ENCODE measurements at places on chromosomes 11 and 22.

DNA sequence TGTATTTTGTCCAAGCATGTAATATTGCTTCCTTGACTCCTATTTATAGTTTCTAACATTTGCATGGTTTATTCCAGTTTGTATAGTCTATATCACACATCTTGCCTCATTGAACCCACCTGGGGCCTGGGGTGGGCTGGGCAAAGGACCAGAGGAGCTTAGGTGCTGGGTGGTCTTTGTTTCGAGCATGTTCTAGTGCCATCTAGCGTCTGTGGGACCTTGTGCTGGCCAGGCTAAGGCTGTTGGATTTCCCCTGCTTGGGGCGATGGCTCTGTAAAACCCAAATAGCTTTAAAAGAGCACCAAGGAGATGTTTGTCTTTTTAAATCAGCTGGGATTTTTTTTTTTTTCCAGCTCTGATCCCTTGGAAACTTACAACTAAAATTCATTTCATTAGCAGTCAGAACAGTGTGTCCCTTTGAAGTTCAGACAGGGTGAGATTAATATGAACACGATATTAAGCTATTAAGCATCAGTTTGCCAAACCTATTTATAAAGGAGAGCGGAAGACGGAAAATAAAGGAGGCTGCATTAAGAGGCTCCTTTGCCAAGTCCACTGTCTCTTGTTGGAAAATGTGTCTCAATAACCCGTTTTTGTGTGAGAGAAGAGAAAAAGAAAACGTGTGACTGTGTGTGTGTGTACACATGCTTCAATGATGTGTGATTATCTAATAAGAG lies 157.4 kb downstream of the COMMD9 start:
- DNase-seq, result peak; percentile 10

GRCh38 chr22:44068422-44069191 lies 44.5 kb downstream of the PARVB start:
- DNase-seq, result no peak

GRCh38 chr22:41284465-41284864 lies 1.5 kb downstream of the RANGAP1 start:
- DNase-seq, result no peak

- DNase-seq, result no peak
These were observed 65.5 kb downstream of the ME3 start for GRCh38 chr11:86606836-86607481.

DNA sequence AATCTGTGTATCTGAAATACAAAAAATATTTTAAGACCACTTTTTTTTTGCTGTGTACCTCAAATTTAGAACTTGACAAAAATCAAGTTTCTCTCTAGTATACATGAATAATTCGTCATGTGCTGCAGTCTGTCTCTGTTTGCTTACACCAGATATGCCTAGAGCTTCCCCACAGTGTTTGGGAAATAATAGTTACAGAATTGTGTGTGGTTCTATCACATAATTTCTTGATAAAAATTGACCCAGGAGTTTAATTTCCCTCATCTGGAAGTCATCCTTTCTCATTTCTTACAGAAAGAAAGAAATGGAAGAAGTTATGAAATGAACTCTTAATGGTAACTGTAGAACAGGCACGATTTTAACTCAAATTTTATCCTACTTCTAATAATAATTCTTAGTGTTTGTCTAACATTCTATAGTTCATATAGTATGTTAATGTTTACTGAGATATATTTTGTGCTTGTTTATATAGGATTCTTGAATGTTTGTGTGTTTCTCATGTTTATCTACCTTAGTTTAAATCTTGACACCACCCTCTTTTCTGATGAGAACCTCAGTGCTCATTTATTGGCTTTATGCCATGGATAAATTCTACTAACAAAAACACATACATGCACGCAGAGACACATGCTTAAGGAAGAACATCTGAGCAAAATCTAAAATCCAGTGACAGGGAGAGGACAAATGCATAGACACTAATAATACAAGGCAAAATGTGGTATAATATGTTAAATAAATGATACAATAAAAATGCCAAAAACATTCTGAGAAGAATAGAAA lies 61.4 kb upstream of the CTSC start:
- DNase-seq, result no peak

DNA sequence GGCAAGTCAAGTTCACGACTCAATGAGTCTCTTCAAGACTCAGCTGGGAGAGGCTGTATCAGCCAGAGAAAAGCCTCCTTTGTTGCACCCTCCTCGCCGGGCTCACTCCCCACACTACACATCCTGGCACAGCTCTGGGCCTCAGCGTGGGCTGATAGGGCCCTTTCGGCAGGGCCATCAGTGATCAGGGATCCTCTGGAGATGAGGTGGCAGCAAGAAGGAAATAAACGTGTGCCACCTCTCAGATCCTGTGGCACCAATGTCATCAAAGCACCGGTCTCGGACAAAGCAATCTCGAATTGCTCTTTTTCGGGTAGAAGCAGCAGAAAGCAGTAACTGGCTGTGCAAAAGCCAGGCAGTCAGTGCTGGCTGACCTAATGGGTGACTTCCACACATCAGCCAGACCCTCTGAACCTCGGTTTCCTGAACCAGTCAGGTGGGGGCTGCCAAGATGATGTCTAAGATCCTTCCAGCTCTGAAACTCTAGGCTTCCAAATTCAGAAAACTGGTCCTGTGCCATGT lies 2.1 kb downstream of the EHD1 start:
- DNase-seq, result peak; percentile 65

DNA sequence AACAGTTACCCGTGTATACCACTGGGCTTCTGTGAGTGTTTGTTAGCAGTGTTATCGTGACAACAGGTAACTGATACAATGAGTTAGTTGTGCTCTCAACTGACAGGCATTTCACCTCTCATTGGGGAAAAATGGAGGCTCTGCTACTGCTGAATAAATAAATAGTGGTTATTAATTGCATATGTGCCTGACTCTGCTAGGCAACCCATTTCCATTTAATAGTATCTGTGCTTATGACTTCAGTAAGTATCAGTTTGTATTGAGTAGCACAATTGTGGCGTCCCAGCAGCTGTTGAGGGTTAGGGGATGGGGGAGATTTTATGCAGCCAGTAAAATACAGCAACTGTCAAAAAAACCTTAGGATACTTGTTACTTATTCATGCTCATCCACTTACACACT lies 123.4 kb upstream of the SEZ6L start:
- DNase-seq, result no peak

- DNase-seq, result no peak
These were observed 7.6 kb upstream of the CCKBR start for GRCh38 chr11:6251990-6252473.

DNA sequence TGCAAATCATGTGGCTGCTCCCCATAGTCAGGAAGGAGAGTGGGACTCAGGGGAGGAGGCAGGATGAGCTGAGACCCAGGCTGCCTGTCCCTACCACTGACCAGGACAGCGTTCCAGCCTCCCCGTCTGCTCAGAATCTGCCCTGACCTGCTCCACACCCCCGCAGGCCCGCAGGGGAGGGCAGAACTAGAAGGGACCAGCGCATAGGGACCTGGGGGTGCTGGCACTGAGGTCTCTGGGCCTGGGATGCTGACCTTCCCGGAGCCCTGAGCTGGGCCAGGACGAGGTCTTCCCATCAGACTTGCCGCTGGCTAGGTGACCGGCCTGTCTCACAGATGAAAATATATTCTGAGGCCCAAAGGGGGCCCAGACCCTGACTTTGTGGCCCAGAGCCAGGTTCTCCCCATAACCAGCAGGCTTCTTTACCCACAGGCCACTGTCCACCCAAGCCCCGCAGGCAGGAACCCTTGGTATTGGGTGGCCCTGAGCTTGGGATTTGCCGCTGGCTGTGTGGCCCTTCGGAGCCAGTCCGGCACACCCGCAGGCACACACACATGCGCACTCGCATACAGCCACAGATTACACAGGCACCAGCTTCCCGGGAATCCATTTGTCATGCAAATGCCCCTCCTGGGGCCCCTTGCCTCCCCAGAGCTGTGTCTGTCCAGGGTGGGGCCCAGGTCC lies 13.8 kb upstream of the PIM3 start:
- DNase-seq, result no peak

- no peak for DNase-seq
These were observed 782 bp upstream of the OSBPL5 start for GRCh38 chr11:3165916-3166267.

GRCh38 chr11:115334932-115335788 lies 169.1 kb downstream of the CADM1 start:
- DNase-seq, result no peak

- DNase-seq, result peak; percentile 70
These were observed 492 bp downstream of the JHY start for GRCh38 chr11:122882857-122883645.

DNA sequence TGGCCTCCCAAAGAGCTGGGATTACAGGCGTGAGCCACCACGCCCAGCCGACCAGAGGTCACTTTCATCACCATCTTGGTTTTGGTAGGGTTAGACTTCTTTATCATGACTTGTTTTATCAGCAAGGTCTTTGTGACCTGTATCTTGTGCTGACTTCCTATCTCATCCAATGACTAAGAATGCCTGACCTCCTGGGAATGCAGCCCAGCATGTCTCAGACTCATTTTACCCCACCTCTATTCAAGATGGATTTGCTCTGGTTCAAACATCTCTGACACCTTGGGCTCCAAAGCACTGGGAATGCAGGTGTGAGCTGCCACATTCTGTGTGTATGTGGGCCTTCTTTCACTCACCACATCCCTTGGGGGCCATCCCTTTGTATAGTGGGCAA lies 5.1 kb upstream of the TALDO1 start:
- DNase-seq, result no peak

DNA sequence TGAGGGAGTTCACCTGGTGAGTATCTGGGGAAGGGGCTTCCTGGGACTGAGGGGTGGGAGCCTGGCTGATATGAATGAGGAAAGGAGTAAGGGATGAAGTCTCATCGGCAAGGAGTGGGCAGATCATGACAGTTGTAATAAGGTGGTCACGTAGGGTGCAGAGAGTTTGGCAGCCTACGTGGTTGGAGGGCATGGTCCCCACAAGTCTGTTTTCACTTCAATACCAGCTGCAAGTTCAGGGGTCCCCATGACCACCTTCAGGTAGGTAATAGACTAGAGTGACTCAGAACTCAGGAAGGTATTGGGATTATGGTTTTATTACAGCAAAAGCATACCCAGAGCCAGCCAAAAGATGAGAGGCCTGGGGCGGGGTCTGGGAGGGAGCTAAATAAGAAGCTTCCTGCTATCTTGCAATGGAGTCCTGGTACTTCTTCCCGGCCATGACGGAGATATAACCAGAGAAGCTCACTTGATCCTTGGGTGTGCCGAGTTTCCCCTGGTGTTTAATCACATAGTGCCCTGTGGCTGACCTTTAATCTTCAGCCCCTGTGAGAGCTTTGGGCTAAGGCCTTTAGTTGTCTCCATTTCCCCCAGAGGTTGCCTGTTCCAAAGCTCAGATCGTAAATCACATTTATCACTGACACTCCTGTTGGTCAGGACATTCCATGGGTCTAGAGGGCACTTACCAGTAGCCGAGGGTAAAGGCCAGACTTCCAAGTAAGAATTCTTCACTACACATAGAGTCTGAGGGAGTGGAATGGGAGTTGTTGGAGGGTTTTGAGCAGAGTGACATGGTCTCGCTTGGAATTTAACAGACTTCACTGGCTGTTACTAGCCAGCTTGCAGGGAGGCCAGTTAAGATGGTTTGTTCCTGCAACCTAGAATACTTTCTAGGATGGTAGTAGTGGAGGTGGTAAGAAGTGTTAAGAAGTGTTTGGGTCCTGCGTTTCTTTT lies 9.1 kb downstream of the SLC3A2 start:
- DNase-seq, result no peak

GRCh38 chr11:86151174-86152005 lies 82.5 kb upstream of the PICALM start:
- DNase-seq, result no peak

GRCh38 chr22:37529652-37530345 lies 10.6 kb upstream of the CARD10 start:
- DNase-seq, result peak; percentile 24

- no peak for DNase-seq
These were observed 18.0 kb downstream of the FLRT1 start for GRCh38 chr11:64053699-64054098.

GRCh38 chr22:43750751-43751150 lies 61.4 kb downstream of the EFCAB6 start:
- no peak for DNase-seq

- DNase-seq, result peak; percentile 78
These were observed 21.7 kb upstream of the HSPA8 start for GRCh38 chr11:123083623-123084029.

GRCh38 chr11:83569134-83569805 lies 283.1 kb upstream of the CCDC90B start:
- DNase-seq, result no peak

DNA sequence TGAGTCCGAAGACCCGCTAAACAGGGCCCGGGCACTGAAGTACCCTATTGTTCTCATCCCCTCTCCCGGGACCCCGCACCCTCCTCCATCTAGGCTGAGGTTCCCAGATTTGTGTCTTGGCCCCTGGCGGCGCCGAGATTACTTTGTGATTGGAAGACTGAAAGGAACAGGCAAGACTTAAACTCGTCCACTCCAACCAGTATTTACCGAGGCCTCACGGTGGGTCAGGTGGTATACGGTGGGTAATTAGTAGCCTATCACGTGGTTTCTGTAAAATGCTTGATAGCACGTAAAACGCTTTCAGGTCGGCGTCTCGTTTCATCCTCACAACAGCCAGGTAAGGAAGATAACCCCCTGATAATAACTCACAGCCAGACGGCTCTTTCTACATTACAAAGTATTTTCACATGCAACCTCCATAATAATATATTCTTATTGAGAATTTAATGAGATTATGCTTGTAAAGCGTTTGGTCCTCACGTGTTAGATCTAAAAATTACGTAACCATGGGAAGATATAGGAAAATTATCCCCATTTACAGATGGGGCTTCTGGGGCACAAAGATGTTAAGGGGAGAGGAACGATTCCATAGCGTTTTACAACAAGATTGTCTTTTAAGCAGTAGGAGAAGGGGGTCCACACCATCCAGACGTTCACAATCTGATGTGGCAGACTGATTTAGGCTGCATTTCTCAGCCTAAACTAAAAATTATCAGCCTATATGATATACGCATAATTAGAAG lies 642 bp upstream of the PIK3C2A start:
- peak; percentile 49 for DNase-seq

DNA sequence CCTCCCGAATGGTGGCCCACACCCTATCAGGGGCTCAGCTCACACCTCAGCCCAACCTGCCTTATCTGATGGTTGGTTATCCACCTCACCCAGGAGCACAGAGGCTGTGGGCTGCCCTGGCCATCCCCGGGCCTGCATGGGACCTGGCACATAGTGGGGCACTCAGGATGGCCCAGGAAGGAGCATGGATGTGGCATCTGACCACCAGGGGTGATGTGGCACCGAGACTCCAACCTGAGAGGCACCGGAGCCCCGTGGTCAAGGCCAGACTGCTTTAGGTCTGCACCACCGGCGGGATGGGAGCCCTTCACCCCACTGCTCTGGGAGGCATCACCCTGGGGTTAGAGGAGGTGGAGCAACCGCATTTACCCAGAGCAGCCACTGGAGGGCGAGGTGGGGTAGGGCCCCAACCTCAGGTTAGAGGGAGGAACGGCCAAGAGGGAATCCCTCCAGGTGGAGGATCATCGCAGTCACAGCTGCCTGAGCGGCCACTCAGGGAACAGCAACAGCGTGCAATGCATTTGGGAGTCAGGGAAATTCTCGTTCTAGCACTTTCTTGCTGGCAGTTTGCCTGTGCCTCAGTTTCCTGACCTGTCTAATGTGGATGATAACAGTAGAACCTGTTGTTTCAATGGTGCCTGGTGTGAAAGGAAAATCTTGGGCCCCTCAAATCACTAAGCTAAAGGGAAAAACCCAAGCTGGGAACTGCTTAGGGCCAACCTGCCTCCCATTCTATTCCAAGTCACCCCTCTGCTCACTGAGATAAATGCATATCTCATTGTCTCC lies 52.9 kb upstream of the CARS1 start:
- DNase-seq, result peak; percentile 60

- DNase-seq, result no peak
These were observed 4.5 kb downstream of the TMPRSS4 start for GRCh38 chr11:118081241-118081958.

GRCh38 chr22:26996154-26996553 lies 338.8 kb downstream of the MIAT start:
- DNase-seq, result no peak

Measured in activated T-cell treated with anti-CD3 and anti-CD28 coated beads, Interleukin-2, amount 50 U/mL, for 72 hours (primary cell).